ENCODE measurements at places on chromosomes 16 and 17. TPM values are rescaled to one million over a fixed set of nuclear protein-coding genes. Genes with fewer than 3 reads are reported as not detected.

- no peaks in the 10 kb centered on the region for H3K4me1 ChIP-seq
- no peak for DNase-seq
- H3K27ac ChIP-seq: no peak overlapping the region
- no peaks in the 10 kb centered on the region for H3K36me3 ChIP-seq
- peaks cover 15% of the 10 kb centered on the region for H3K27me3 ChIP-seq
- H3K4me3 ChIP-seq: no peak overlapping the region
Observed at GRCh38 chr17:36884495-36885152, 52.7 kb upstream of the LHX1 start.

- peaks cover 37% of the 10 kb centered on the region for H3K36me3 ChIP-seq
- H3K27ac ChIP-seq: peak overlapping the region; percentile 25
- H3K4me3 ChIP-seq: no peak overlapping the region
- DNase-seq: peak; percentile 20
- no peaks in the 10 kb centered on the region for H3K4me1 ChIP-seq
Observed at GRCh38 chr17:1890758-1891450, 61.1 kb downstream of the RPA1 start.

The WFDC1 gene
- not detected for total RNA-seq

DNA sequence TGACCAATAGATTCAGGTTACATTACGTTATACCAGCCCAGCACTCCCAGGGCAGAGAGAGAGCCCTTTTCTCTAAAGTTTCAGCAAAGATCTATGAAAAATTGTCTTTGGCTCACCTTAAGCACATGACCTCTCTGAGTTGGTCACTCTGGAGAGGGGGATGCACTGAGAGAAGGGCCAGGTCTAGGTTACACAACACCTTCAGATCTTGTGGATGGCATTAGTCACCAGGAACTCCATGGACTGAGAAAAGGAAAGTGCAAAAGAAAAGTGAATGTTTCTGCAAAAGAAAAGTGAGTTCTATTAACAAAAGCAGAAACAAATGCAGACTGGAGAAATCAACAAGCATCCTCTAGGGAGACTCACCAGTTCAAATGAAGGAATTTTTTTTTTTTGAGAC lies 253.3 kb upstream of the SALL1 start:
- H3K36me3 ChIP-seq: no peaks in the 10 kb centered on the region
- H3K27ac ChIP-seq: no peak overlapping the region
- H3K4me1 ChIP-seq: no peaks in the 10 kb centered on the region
- no peak overlapping the region for H3K4me3 ChIP-seq

The KCNH6 gene
- total RNA-seq: not detected

DNA sequence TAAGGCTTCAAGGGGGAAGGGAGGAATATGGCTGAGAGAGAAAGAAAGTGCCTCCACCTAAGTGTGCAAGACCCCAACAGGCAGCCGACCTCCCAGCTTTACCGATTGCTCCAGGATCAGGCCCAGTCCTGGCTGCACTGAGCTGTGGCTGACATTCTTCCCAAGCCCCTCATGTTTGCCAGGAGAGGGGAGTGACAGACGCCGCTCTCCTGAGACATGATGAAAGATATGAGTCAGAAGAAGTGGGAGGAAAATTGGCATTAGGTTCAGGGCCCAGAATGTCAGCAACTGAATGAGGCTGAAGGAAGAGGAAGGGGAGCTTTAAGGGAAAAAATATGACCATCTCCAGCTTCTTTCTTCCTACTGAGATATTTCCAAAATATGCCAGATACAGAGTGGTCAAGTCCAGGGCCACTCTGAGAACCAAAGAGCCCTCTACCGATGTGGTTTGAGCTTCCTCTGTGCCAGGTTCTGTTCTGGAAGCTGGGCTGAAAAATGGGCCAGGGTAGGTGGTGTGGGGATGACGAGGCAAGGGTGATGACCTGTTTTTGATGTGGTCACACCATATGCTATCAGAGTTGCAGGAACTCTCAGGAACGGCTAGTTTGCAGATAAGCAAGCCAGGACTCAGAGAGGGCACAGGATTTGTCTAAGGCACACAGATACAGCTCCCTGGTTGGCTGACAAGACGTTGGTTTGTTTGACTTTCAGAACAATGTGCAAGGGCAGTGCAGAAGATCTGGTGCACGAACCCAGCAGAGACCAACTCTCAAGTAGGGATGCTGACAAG lies 176.7 kb downstream of the SOX9 start:
- no peaks in the 10 kb centered on the region for H3K4me1 ChIP-seq
- DNase-seq: no peak
- peaks cover 2% of the 10 kb centered on the region for H3K27me3 ChIP-seq
- no peak overlapping the region for H3K4me3 ChIP-seq
- H3K36me3 ChIP-seq: no peaks in the 10 kb centered on the region

GRCh38 chr17:73952480-73953205 lies 250.8 kb upstream of the RPL38 start:
- DNase-seq: peak; percentile 50
- H3K4me3 ChIP-seq: no peak overlapping the region
- no peaks in the 10 kb centered on the region for H3K36me3 ChIP-seq
- no peak overlapping the region for H3K27ac ChIP-seq
- peaks cover 3% of the 10 kb centered on the region for H3K4me1 ChIP-seq
- peaks cover 9% of the 10 kb centered on the region for H3K27me3 ChIP-seq

DNA sequence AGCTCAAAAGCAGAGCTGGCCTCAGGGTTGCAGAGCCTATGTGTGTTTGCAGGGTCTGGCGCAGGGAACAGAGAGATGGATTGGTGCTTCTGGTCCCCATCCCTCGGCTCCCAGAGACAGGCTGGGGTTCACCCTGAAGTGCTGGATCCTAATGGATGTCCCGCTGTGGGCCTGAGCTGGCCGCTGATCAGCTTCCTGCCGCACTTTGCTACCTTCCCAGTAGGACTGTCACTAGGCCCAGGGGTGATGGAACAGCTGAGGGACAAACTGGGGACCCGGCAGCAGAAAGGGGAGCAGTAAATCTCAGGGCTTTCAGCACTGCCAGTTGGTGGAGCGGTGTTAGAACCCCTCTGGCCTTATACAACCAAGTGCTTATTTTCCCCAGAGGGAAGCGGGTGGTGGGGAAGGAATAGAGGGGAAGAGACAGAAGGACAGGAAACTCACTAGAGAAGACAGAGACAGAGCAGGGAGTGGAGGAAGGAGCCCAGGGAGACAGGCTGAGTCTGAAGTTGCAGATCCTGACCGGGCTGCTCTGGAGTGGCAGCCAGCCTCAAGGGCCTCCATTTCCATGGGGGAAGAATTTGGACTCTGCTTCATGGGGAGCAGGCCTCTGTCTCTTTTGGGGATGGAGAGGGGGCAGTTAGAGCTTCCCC lies 78.6 kb downstream of the MRM1 start:
- H3K36me3 ChIP-seq: no peaks in the 10 kb centered on the region
- no peak overlapping the region for H3K4me3 ChIP-seq
- H3K4me1 ChIP-seq: peaks cover 11% of the 10 kb centered on the region
- no peak overlapping the region for H3K27ac ChIP-seq

- no peaks in the 10 kb centered on the region for H3K27me3 ChIP-seq
- peaks cover 7% of the 10 kb centered on the region for H3K36me3 ChIP-seq
- H3K27ac ChIP-seq: no peak overlapping the region
- H3K4me1 ChIP-seq: peaks cover 2% of the 10 kb centered on the region
Observed at GRCh38 chr16:67961551-67961957, 6.9 kb downstream of the SLC12A4 start.

DNA sequence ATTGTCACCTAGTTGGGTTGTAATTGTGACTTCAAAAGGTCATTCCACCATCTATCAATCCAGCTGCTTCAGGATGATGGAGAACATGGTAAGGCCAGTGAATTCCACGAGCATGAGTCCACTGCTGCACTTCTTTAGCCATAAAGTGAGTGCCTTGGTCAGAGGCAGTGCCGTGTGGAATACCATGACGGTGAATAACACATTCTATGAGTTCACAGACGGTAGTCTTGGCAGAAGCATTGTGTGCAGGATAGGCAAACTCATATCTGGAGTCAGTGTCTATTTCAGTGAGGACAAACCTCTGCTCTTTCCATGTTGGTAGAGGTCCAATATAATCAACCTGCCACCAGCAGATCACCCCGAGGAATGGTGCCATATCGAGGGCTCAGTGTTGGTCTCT lies 650.9 kb downstream of the KCNJ2 start:
- no peak overlapping the region for H3K4me3 ChIP-seq
- H3K27ac ChIP-seq: no peak overlapping the region
- no peaks in the 10 kb centered on the region for H3K36me3 ChIP-seq

The TBC1D3K gene
- total RNA-seq: not detected

DNA sequence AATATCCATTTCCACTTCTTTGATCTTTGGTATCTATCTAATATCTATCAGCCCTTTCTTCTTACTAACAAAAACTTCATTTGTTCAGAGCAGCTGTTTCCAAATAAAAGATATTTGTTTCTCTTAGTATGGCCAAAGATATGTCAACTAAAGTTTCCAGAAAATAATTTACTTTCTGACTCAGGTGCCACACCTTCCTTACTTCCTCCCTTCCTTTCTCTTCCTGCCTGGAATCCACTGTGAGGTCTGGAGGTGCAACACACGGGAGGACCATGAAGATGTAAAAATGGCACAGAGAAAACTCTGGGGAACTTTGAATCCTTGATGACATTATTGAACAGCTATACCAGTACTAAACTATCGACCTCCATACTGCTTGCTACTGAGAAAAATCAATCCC lies 14.0 kb downstream of the MED13 start:
- H3K27ac ChIP-seq: peak overlapping the region; percentile 72
- no peak overlapping the region for H3K4me3 ChIP-seq
- peaks cover 32% of the 10 kb centered on the region for H3K36me3 ChIP-seq

The OR1A2 gene
- not detected for total RNA-seq

- no peak for DNase-seq
- peaks cover 6% of the 10 kb centered on the region for H3K36me3 ChIP-seq
- H3K27me3 ChIP-seq: no peaks in the 10 kb centered on the region
Observed at GRCh38 chr17:4357030-4357628, 9.3 kb downstream of the UBE2G1 start.

The CMTM2 gene
- total RNA-seq: not detected

- no peak overlapping the region for H3K27ac ChIP-seq
- no peak for DNase-seq
- H3K36me3 ChIP-seq: no peaks in the 10 kb centered on the region
Observed at GRCh38 chr17:10091046-10091445, 107.4 kb downstream of the GAS7 start.

The ADGRG1 gene
- total RNA-seq: 1.0 TPM

The ZP2 gene
- not detected for total RNA-seq

GRCh38 chr16:15573274-15573895 lies 69.6 kb downstream of the MARF1 start:
- H3K27me3 ChIP-seq: no peaks in the 10 kb centered on the region
- no peak for DNase-seq
- H3K4me3 ChIP-seq: no peak overlapping the region

- no peak for DNase-seq
- H3K27ac ChIP-seq: no peak overlapping the region
- H3K4me3 ChIP-seq: no peak overlapping the region
- H3K4me1 ChIP-seq: peaks cover under 1% of the 10 kb centered on the region
Observed at GRCh38 chr16:2584729-2585650, 47.2 kb downstream of the PDPK1 start.

GRCh38 chr16:27840311-27841060 lies 223.0 kb downstream of the GSG1L start:
- H3K4me3 ChIP-seq: no peak overlapping the region
- no peaks in the 10 kb centered on the region for H3K4me1 ChIP-seq

DNA sequence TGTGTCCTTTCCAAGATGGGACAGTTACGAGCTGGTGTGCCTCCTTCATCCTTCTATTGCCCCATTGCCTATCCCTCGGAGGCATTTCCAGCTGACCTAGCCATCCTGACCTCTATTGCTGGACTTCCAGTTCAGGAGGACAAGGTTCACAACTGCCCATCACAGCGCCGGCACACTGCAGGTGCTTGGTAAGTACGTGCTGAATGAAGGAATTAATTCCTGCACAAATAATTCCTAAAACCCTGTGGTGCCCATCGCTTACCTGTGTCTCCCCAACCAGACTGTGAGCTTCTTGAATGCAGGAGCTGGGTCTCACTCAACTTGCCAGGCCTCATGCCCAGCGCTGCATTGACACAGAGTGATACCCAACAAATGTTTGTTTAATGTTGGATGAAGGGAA lies 13.0 kb downstream of the ALOX15B start:
- H3K4me1 ChIP-seq: no peaks in the 10 kb centered on the region
- no peaks in the 10 kb centered on the region for H3K36me3 ChIP-seq
- peaks cover 6% of the 10 kb centered on the region for H3K27me3 ChIP-seq
- no peak overlapping the region for H3K27ac ChIP-seq

The MPV17L gene
- total RNA-seq: not detected

DNA sequence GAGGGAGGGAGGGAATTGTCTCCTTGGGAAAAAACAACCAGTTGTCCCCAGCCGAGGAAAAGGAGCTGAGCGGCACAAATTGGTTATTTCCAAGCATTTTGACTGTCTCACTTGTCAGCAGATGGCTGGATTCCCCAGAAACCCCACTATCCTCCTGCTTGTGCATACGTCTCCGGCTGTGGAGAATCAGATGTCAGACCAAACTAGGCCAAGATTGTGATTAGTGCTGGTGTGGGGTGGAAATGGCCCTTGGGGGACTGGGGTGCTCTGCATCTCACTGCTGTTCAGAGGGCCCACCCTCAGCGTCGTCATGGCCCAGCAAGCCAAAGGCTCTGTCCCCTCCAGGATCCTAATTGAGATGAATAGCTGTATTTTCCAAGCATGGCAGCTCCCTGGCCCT lies 131.7 kb upstream of the HSBP1 start:
- no peaks in the 10 kb centered on the region for H3K4me1 ChIP-seq

- H3K27ac ChIP-seq: no peak within 1 kb of the TSS
- H3K36me3 ChIP-seq: no peaks in the 10 kb centered on the region
Observed at GRCh38 chr17:15944759-15945526, at the start of gene ADORA2B. Gene ADORA2B, plus strand, starts transcription at chr17:15945130. Its CDS starts 119 bp downstream, at chr17:15945249.

All from activated naive CD4-positive, alpha-beta T cell treated with anti-CD3 and anti-CD28 coated beads for 36 hours (primary cell).